HCT116 (cell line): ENCODE measurements at places on chromosomes 6 and 20.

DNA sequence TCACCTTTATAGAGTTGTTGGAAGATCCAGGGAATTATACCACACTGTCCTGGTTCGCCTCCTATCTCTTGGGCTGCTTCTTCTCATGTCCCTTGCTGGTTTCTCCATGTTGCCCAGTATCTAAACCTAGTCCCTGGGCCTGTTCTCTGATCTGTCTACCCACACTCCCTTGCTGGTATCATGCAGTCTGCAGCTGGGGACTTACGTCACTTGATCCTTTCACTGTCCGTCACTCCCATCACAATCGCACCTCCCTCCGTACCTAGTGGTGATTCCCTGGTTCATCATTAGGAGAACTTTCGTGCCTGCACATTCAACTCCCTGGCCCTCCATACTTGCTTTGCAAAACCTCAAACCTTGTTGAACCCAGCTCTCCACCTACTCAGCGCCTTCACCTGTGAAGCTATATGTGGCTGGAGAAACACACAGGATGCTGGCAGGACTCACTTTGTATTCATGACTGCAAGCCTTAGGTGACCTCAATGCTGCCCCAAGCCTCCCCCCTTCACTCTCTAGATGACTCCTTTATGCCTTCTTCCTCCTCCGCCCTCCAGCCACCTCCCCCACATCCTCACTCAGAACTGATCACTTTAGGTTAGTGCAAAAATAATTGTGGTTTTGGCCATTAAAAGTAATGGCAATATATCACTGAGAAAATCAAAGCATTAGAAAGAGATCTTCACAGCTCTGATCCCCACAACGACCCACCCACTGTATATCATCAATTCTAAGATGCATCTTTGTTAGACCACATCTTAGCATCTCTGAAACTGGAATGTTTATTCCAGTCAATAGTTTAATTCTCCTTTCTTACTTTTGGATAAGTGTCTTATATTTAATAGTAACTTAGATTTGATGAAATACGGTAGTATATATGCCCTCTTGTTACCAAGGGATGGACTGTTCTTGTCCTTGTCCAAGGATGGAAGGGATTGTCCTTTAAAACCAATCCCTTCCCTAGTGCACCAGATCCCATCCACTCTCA lies 26.4 kb downstream of the GDAP1L1 start:
- no peak for DNase-seq

DNA sequence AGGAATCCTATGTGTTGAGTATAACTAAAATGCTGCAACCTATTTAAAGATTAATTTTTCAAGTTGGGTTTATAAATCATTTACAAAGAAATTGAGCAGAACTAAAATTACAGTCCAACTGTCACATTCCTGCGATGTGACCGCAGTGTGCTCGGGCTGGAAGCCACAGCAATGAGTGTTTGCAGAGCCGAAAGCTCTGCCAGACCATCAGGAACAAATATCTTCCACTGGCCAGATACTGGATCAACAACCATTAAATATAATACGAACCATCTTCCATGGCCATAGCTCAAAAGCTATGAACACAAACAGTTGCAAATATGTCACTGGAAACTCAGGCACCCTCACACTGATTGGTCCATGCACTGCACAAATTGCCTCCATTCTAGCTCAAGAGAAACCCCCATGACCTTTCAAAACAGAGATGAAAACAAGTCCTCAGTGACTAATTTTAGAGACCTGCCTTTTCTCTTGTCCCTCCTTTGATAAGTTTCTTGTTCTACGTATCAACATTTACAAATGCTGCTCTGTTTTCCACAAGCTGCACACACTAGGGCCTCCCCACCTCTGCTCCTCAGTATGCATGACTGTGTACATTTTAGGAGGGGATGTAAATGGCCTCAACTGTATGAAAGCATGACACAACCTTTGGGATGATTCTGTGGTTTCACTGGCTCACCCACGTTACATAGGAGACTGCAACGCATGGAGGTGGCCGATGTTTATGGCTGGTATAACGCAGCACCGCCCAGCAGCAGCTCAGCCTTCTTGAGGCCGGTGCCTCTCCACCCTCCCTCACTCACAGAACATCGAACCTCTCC lies 171.7 kb downstream of the WDR27 start:
- DNase-seq, result no peak

GRCh38 chr6:44315516-44315915 lies 2.4 kb upstream of the AARS2 start:
- no peak for DNase-seq

GRCh38 chr6:90109141-90109540 lies 187.5 kb downstream of the BACH2 start:
- no peak for DNase-seq

- DNase-seq, result no peak
Measured at GRCh38 chr20:46657137-46657536, 5.9 kb upstream of the SLC13A3 start.

- no peak for DNase-seq
Measured at GRCh38 chr20:3704087-3704486, 8.3 kb downstream of the SIGLEC1 start.

DNA sequence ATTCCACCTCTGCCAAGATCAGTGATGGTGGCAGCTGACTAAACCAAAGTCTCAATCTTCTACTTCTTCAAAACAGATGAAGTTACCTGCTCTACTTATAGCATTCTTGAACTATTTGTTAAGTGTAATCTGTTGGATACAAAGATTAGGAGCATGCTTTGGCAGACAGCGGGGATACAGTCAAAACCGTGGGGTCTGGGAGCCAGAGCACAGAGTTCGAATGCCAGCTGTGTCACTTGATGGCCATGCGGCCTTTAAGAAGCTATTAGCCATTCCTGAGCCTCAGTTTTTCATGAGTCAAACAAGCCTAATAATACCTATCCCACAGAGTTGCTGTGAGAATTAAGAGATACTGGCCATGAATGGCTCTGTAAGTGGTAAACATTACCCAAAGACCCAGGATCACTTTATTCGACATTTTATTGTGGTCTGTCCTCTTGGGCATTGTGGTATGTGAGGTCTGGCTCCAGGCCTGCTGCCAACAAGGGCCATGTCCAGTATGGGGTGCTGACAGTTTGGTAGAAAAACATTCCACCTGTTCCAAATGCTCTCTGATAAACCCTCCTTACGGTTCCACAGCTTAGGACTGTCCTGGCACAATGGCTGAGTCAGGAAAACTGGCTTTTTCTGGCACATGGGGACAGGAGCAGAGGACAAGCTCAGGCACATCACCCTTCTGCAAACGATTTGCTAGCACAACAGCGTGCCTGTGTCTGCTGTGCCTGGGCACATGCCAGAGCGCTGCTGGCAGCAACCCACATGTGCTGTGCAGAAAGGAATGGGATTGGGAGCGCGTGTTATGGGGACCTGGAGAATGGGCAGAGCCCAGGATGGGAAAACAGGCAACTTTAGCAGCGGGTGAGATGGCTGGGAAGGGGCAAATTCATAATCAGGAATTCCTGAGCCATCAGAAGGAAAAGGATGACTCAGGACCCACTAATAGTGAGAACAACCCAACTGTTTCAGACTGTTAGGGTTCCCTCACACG lies 15.7 kb upstream of the FAM83C start:
- DNase-seq, result no peak

DNA sequence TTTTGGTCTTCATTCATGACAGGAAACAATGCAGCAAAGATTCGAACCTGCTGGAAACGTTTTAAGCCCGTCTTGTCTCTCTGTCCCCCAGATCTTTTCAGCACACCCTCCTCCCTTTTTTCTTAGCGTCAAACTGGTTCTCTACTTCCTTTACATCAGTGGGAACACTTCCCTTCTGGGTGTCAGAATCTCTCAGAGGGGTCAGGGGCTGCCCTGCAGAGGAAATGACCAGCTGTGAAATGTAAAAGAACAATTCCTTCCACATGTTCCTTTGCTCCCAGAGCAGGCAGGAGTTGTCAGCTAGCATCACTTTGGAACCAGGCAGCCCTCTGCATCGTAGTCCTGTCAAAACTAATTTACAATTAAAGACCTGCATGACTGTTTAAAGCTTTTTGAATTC lies 619.0 kb downstream of the TFAP2A start:
- DNase-seq, result no peak

- no peak for DNase-seq
Measured at GRCh38 chr20:49985617-49986016, 2.8 kb downstream of the SNAI1 start.
